KBM-7 (cell line): ENCODE measurements at places on chromosomes 7 and 10.

DNA sequence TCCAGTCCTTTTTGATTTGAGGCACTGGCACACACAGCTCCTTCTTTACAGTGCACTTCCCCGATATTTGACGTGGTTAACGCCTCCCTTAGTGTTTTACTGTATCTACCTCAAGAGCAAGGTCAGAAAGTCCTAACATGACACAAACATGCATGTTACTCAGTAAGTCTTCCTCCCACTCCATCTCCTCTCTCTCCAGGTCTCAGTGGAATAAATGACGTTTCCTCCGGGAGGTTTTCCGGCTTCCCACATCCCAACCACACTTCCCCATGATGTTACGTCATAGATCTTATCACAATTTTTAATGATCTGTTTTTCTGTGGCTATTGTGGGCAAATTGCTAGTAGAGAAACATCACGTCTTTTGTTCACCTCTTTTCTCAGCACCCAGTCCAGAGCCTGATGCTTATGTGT, 165.7 kb downstream of the PTPN20 start:
- peak; percentile 14 for DNase-seq

GRCh38 chr7:24652251-24652939, 79.1 kb downstream of the PALS2 start:
- DNase-seq, result no peak

GRCh38 chr7:46099076-46099475, 178.0 kb upstream of the IGFBP3 start:
- no peak for DNase-seq

- no peak for DNase-seq
These were observed 275.2 kb upstream of the MGMT start for GRCh38 chr10:129191797-129192196.
